ENCODE measurements at places on chromosomes 2 and 18. TPM values are rescaled to one million over a fixed set of nuclear protein-coding genes. Genes with fewer than 3 reads are reported as not detected.

The ASPRV1 gene
- not detected for polyA plus RNA-seq

The AMER3 gene
- 0.70 TPM for polyA plus RNA-seq

The COLEC12 gene
- 3.2 TPM for polyA plus RNA-seq

The NPHP1 gene
- polyA plus RNA-seq, result 6.0 TPM

The CCDC178 gene
- polyA plus RNA-seq, result not detected

The EVX2 gene
- polyA plus RNA-seq, result not detected

The GALNT3 gene
- not detected for polyA plus RNA-seq

The EFR3B gene
- 4.0 TPM for polyA plus RNA-seq

The BUB1 gene
- 1.7 TPM for polyA plus RNA-seq

The IL1RN gene
- polyA plus RNA-seq, result not detected

The C2orf92 gene
- 2.0 TPM for polyA plus RNA-seq

The NBEAL1 gene
- polyA plus RNA-seq, result 26.6 TPM

The LCT gene
- polyA plus RNA-seq, result not detected

The NR4A2 gene
- polyA plus RNA-seq, result 7.2 TPM

The NUP35 gene
- 25.0 TPM for polyA plus RNA-seq
